ENCODE measurements at places on chromosomes 3 and 15. TPM values are rescaled to one million over a fixed set of nuclear protein-coding genes. Genes with fewer than 3 reads are reported as not detected.

- DNase-seq: no peak
These were observed 15.7 kb downstream of the KIF9 start for GRCh38 chr3:47266709-47267489.

DNA sequence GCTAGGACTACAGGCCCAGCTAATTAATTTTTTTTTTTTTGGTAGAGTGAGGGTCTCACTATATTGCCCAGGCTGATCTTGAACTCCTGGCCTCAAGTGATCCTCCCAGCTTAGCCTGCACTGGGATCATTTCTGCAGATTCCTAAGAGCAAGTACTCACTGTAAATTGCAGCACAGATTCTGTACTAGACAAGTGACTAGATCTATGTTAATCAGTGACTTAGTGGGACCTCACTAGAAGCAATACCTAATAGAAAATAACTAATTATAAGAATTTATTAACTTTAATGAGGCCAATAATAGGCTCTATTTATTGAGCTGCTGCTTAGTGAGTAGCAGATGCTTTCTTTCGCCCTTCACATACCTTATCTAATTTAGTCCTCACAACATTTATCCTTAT is 10.6 kb upstream of the UTS2B start:
- no peak for DNase-seq

DNA sequence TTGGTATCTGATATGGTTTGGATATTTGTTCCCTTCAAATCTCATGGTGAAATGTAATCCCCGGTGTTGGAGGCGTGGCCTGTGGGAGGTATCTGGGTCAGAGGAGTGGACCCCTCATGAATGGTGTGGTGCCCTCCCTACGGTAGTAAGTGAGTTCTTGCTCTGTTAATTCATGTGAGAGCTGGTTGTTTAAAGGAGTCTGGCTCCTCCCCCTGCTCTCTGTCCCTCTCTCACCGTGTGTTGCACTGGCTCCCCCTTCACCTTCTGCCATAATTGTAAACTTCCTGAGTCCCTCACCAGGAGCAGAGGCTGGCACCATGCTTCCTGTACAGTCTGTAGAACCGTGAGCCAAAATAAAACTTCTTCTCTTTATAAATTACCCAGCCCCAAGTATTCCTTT is 246.9 kb upstream of the AGTR1 start:
- DNase-seq: no peak

GRCh38 chr15:45855210-45855906 is 220.5 kb downstream of the SQOR start:
- no peak for DNase-seq

GRCh38 chr3:150666167-150666566 is 37.6 kb downstream of the ERICH6 start:
- no peak for DNase-seq

GRCh38 chr15:72178976-72179585 is 18.5 kb downstream of the GRAMD2A start:
- DNase-seq: no peak

GRCh38 chr3:139588450-139588849 is 48.9 kb upstream of the RBP1 start:
- no peak for DNase-seq

- no peak for DNase-seq
These were observed 59.0 kb downstream of the BDH1 start for GRCh38 chr3:197496746-197497125.

DNA sequence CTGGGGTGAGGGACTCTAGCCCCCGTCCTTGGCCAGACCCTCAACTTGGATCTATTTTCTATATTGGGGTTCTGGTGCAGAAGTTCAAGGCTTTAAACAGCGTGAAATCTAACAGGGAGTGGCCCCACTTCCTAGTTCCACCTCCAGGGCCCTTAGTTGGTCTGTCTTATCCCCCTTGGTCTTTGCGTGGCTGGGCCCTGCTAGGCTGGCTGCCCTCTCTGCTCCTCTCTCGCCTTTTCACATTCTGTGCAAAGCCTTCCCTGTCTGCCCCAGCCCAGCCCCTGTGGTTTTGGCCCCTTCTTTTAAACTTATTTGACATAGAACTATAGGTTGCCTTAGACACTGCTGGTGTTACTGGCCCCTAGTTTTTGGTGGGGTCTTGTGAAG is 5.6 kb downstream of the PPCDC start:
- DNase-seq: no peak

GRCh38 chr3:46359733-46360493 is 6.0 kb downstream of the CCR2 start:
- DNase-seq: no peak

DNA sequence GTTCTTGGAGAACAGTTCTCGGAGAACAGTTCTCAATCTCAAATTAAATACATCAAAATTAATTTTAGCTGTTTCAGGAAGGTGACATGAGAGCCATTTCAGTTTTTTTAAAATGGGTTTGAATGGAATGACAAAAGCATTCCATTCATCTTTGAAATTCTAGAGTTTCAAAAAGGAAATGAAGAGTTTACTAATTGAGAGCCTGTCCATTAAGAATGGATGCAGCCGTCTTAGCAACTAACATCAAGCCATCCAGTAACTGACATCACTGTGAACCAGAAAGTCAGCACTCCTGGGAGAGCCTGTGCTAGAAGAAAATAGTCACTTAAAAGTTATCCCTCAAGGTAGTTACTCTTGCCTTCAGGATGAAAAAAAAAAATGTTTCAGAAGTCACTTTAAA is 47.0 kb upstream of the FSTL1 start:
- DNase-seq: no peak

GRCh38 chr3:84265768-84266167 is 693.0 kb upstream of the CADM2 start:
- DNase-seq: no peak

- DNase-seq: no peak
These were observed 90.7 kb downstream of the IGF2BP2 start for GRCh38 chr3:185733980-185734724.

GRCh38 chr15:56468401-56468800 is 3.5 kb upstream of the MNS1 start:
- DNase-seq: peak; percentile 0

DNA sequence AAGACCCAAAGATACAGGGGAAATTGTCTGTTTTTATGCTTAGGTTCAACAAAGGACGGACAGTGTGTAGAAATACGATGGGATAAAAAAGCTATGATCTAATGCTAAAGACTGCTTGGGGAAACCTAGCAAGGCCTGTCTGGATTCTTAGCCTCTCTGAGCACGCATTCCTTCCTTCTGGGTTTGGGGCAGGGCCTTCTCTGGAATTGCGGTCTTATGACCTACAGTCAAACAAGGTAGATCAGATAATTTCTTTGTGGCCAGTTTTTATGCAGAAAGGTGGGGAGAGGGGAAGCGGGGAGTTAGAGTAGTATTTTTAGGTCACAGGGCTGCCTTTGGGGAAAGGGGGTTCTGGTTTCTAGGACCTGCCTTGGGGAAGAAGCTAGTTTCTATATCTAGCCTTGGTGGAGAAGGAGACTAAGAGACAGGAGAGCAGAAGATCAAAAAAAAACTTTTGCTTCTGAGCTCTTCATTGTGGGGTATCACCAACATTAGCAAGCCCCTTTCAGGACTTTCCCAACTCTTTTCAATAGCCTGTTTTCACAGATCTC is 39.1 kb upstream of the LIPC start:
- no peak for DNase-seq

- no peak for DNase-seq
These were observed 40.6 kb downstream of the AMOTL2 start for GRCh38 chr3:134333522-134334181.

DNA sequence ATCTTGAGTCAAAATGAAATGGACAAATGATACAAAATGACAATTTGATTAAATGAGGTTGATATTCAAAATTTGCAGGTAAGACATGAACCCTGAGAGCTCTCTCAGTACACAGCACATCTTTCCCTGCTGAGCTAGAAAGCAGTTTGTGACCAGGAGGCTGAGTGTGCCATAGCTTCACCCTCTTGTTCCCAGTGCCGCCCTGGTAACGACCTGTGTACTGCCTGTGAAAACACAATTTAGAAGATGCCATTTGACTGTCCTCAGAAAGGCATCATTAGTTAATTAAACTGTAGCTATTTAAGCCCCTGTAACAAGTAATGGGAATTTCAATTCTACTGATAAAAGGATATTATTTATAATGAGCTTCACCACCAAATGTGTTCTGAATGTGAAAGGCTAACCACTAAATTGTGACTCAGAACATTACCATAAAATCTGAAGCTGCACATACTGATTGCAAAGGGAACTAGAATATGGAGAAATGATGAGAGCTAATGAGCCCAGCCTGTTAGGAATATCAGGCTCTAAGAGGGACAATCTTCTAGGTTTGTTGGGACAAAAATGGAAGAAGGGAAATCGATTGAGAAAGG is 212.9 kb upstream of the ARPP21 start:
- DNase-seq: no peak

- DNase-seq: no peak
These were observed 60.5 kb downstream of the ITGB5 start for GRCh38 chr3:124826703-124827102.

- peak; percentile 81 for DNase-seq
These were observed 6.1 kb downstream of the PPCDC start for GRCh38 chr15:75029378-75030022.

DNA sequence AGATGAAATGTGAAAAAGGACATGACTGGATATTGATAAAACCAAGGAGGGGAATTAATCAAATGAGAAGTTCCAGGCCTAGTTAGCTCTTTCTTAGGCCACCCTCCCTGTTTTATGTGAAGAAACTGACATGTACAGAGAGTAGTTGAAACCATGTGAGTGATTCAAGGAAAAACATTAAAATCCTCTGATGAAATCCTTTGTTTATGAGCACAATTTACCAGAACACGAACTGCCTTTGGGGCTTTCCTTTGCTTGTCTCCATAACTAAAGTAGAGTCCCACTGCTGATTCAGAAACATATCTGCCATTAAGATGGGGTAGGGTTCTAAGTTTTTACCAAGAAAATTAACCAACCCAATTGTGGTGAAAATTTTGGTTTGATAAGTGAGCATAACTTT is 558.3 kb downstream of the NR2F2 start:
- no peak for DNase-seq

GRCh38 chr15:75452364-75452864 is 924 bp upstream of the SIN3A start:
- DNase-seq: peak; percentile 74

- DNase-seq: no peak
These were observed 87.4 kb downstream of the TRIM42 start for GRCh38 chr3:140765246-140765645.

GRCh38 chr3:48301800-48302166 is 31.7 kb downstream of the SPINK8 start:
- no peak for DNase-seq

GRCh38 chr3:72238801-72239200 is 453.9 kb upstream of the PROK2 start:
- no peak for DNase-seq

GRCh38 chr3:45170096-45170495 is 23.9 kb upstream of the CDCP1 start:
- DNase-seq: no peak

- DNase-seq: no peak
These were observed 190.8 kb upstream of the TOPAZ1 start for GRCh38 chr3:44050867-44051266.

DNA sequence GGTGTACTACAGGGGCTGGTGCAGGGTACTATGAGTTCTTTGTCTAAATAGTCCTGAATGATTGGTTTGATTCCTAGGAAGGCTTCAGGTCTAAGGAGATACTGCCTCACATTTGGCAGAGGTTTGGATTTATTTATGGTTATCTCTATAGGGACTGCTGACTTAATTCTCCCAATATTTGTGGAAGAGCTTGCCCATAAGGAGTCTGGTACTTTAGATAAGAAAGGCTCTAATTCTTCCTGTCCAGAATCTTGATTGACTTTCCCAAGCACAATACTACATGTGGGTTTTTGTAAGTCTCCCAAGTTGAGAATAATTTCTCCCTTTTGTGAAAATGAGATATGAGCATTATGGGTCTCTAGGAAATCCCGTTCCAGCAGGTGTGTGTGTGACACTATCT is 36.7 kb upstream of the AP4E1 start:
- DNase-seq: no peak

DNA sequence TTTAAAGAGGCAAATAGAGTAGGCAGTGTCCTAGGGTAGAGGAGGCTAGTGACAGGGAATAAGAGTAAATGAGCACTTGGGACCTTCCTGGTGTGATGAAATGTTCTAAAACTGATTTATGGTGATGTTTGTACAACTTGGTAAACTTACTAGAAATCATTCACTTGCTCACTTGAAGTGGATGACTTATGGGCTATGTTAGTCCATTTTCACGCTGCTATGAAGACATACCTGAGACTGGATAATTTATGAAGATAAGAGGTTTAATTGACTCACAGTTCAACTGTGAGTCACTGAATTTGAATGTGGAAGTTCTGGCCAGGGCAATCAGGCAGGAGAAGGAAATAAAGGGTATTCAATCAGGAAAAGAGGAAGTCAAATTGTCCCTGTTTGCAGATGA is 31.7 kb upstream of the DHX36 start:
- DNase-seq: no peak

Gene ASB14
- polyA plus RNA-seq: 0.27 TPM

Gene DLL4
- polyA plus RNA-seq: not detected

Gene TAGLN3
- not detected for polyA plus RNA-seq

Gene EIF4E3
- polyA plus RNA-seq: 36.1 TPM

Gene C3orf49
- not detected for polyA plus RNA-seq

Gene ERICH6
- 0.94 TPM for polyA plus RNA-seq

Gene PPM1L
- polyA plus RNA-seq: 20.5 TPM

Gene USP19
- polyA plus RNA-seq: 19.3 TPM

Gene GCSAM
- 0.64 TPM for polyA plus RNA-seq

Gene MKRN2OS
- polyA plus RNA-seq: not detected

Gene SPATA12
- not detected for polyA plus RNA-seq

Gene TMCO5A
- not detected for polyA plus RNA-seq
